ENCODE measurements at places on chromosomes 12 and 14. TPM values are rescaled to one million over a fixed set of nuclear protein-coding genes. Genes with fewer than 3 reads are reported as not detected.
A peak's percentile ranks its signal among the peaks of the same experiment; 100 is the strongest.

SIRT4 gene
- 13.2 TPM for total RNA-seq

BCL2L14 gene
- not detected for total RNA-seq

TAS2R42 gene
- not detected for total RNA-seq

GPR137C gene
- 0.42 TPM for total RNA-seq

CABP1 gene
- total RNA-seq = not detected

TGM1 gene
- 0.20 TPM for total RNA-seq

DNA sequence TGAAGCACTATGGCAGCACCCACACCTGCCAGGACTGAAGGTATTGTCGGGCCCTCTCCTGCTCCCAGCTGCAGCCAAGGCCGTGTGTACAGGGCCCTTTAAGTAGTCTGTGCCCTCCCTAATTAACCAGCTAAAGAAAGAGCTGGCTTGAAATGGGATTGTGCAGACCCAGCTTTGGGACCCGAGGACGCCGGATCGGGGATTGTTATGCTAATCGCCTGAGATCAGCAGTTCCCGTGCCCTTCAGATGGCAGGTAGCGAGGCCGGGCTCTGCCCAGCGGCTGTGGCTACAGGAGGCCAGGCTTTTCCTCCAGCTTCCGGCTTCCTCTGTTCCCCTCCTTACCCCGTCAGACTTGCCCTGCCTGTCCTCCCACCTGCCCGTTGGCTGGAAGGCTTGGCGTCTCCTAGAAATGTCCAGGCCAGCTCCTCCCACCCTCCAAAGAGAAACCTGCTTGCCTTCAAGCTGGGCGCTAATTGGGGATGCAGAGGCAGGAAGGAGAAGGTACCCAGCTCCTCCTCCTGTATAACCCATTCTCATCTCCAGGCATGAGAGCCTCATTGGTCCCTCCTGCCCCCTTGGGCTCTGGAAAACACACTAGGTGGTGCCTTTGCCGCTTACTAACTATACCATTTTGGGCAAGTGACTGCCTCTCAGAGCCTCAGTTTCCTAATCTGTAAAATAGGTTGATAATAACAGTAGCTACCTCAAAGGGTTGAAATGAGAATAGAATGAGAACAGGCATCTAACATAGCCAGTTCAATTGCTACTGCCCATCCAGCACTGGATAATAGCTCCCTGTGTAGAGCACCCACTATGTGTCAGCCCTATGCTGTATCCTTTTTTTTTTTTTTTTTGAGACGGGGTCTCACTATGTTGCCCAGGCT, 25.8 kb upstream of the MSI1 start:
- DNase-seq = no peak

DNA sequence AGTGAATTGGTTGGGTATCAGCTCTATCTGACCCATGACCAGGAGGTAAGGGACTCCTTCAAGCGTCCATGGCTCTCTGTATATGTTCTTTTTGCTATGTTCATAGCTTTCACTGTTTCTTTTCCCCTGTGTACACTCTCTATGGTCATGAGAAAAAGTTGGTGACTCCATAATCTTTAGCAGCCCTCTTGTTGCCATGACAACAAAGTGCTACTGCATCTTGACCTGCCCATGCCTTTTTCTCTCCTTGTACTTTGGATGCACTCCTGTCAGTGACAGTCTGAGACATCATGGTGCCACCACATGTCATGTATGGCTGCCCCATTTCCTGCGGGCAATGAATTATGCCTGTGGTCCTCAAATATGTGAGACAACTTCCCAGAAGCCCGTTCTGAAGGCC, 280.2 kb downstream of the TMEM121 start:
- DNase-seq = no peak

- peak; percentile 80 for DNase-seq
These were observed 4.3 kb upstream of the MYF6 start for GRCh38 chr12:80702889-80703805.

DNA sequence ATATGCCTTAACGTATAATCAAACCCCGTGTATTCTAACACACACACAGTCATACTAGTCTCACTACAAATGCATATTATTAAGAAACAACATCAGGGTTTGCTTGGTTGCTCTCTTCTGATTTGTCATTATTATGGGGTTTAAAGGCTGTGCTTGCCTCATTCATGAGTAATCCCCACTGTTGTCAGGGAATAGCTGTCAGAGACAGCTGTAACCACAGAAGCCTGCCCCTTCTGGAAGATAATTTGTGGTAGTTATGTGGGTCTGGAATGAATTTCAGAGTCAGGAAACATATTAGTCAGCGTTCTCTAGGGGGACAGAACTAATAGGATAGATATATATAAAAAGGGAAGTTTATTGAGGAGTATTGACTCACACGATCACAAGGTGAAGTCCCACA, 456.9 kb upstream of the TMEM132C start:
- DNase-seq = no peak

- no peak for DNase-seq
These were observed 12.5 kb downstream of the HSD17B6 start for GRCh38 chr12:56775638-56776037.

DNA sequence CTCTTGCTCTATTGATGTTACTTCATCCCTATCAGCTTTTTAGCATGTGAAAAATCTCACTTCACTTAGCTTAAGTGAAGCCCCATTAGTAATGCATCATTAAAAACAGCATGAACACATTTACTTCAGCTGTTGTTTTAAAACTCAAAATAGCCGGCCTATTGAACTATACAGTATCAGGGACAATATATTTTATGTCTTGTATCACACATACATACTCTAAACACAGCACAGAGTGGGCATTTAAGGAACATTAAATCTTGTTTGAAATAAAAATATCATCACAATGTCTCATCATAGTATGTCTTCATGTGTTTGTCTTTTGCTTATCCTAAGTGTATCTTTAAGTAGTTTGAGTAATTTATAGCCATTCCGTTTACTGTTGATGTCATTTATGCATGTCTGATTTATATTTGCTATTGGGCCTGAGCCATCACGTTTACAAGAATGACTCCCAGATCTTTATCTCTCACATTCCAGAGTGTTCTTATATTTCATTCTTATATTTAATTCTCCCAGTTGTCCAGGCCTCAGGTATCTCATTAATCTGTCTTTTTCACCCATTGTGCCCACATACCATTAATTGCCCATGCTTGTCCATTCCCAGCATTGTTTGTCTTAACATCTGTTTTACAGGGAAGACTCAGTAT, 57.5 kb downstream of the ARHGAP5 start:
- no peak for DNase-seq

DNA sequence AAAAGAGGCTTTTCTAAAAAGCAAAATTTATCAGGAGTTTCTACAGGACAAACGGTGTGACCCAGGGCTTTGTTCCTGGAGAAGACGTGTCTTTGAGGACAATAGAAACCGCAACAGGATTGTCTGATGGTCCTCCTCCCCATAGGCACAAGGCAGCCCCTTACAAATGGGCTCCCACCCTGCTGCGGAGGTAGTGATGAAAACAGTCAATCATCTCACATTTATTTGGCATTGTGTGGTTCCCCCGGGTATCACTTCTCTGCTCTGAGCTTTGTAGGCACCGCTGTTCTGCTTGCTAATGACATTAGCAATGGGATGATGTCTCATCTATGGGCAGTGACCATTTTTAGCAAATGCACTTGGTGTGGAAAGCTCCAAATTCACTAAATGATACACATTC, 155.5 kb upstream of the TMPO start:
- no peak for DNase-seq

DNA sequence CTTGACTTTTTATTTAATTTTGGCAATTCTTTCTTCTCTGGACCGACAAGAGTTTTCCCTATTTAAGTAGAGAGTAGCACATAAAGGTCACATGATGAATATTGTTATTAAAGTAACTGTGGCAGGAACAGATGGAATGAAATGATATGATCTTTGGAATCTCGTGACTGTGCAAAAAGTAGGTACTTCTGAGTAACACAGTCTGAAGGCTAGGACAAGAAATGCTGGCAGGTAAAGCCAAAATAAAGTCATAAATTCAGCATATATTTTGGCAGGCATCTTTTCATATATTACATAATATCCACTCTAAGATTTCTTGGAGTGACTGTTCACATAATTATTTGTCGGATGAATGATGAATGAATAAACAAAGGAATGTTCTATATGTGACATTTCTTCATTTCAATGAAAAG, 121.4 kb downstream of the EFCAB11 start:
- DNase-seq = no peak

GRCh38 chr14:80942191-80942600, 658 bp upstream of the CEP128 start:
- no peak for DNase-seq

DNA sequence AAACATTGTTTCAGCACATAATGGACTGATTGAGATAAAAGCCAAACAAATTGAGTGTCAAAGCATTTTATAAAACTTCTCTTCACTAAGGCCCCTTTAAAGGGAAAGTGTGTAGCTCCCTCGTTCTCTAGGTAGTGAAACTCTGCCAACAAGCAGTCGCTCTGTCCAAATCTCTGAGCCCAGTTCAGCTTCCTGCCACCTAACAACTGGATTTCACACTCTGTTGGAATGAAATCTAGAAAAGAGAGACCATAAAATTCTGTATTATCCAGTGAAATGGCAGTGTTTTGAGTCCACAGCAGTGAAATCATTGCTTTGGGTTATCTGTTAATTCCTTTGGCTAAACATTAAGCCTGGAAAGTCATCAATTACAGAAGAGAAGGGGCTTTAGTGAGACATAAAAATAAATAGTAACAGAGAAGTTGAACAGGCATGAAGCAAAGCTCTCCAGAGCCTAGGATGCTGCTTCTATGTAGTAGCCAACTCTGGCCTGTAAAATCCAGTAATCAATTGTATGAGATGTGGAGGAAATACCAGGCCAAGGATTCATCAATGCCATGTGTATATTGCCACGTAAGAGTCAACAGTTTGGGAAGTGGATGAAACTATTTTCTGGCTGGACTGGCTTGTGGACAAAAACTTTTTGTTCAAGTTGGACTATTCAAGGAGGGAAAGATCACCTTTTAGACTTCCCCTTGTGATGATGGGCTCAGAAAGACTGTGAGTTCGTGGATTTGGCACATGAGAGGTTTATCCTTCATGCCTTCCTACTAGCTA, 122.5 kb downstream of the WIF1 start:
- no peak for DNase-seq

DNA sequence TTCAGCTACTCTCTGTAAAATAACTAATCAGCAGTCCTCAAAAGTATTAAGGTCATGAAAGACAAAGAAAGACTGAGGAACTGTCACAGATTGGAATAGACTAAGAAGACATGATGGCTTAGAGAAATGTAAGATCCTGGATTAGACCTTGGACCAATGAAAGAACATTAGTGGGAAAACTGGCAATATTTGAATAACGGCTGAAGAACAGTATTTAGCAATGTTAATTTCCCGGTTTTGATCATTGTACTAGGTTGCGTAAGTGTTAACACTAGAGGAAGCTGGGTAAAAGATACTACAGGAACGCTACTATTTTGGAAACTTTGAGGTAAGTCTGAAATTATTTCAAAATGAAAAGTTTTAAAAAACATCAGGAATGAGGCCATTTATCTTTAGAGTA, 98.8 kb upstream of the RESF1 start:
- DNase-seq = no peak

GRCh38 chr12:104473374-104473983, 16.7 kb downstream of the CHST11 start:
- DNase-seq = no peak

DNA sequence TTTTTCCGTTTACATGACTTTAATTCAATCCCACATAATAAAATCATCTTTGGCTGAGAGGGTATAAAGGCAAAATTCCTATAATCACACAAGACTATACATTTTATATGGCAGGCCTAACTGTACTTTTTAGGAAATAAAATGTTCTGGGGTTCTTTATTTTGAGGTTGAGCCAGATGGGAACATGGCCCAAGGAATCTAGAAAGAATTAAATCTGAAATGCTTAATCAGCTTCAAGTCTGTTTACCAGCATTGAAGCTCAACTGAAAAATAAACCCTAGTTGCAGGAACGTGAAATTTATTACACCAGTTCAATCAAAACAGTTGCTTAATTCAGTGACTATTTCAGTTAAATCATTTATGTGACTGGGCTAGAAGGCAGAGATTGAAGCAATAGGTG, 191.0 kb upstream of the BTG1 start:
- DNase-seq = no peak

- DNase-seq = no peak
These were observed 30.5 kb downstream of the RPH3A start for GRCh38 chr12:112822056-112822455.

DNA sequence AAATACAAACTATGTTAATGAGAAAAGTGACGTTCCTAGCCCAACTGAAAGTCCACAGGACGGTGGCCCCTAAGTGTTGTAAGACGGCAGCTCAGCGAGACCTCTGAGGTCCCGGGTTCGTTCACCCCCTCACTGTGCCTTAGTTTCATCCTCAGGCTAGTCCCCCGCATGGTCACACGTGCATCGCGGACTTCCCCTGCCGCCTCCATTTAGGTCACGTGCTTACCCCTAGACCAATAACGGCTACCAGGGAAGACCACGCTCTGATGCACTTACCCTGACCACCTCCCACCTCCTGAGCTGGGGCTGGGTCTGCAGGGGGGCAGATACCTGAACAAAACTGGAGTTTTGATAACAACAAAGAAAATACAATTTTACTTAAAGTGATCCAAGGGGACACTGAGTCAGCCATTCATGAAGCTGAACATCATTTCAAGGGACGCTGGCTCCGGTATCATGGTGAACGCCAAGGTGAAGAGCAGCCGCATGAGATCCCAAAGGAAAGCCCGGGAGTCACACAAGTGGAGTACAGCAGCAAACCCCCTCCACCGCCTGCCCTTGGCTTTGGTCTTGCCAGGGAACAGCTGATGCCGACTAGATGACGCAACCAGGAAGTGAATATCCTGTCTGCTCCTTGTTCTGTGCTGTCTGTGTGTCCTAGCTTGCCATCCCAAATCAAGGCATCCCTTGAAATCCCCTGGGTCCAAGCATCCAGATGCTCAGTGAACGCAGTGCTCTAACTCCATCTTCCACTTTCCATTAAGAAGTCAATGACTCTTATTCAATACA, 274.1 kb downstream of the PCNX1 start:
- DNase-seq = no peak

DNA sequence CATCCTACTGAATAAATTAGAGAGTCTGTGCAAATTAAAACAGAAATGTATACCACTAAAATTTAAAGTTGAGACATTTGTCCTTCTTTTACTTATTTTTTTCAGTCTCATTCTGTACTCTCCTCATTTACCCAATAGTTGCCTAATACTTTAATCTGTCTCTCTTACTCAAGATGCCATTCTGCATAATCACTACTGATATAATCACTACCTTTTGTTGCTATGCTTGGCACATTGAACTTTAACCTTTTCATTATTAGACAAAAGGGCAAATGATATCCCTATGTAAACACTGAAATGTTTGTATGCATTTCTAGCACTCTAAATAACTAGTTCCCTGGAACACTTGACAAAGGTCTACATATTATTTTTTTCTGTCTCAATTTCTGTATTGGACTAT, 1108.3 kb upstream of the FLRT2 start:
- DNase-seq = no peak

DNA sequence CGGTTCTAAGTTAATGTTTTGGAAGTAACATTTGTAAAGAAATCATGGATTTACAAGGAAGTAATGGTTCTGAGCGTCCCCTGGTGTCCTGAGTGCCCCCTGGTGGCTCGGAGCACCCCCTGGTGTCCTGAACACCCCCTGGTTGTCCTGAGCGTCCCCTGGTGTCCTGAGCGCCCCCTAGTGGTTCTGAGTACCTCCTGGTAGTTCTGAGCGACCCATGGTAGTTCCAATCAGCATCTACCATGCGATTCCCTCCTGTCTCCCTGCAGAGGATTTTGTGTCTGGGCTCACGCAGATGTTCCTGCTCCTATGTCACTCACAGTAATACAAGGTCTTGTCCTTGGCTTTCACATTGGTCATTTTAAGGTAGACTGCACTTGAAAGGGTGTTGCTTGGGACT, 1352.9 kb downstream of the TMEM121 start:
- no peak for DNase-seq

All from gastrocnemius medialis (tissue), 4 donors.